SJCRH30 (cell line): ENCODE measurements at places on chromosomes 6 and 20.

DNA sequence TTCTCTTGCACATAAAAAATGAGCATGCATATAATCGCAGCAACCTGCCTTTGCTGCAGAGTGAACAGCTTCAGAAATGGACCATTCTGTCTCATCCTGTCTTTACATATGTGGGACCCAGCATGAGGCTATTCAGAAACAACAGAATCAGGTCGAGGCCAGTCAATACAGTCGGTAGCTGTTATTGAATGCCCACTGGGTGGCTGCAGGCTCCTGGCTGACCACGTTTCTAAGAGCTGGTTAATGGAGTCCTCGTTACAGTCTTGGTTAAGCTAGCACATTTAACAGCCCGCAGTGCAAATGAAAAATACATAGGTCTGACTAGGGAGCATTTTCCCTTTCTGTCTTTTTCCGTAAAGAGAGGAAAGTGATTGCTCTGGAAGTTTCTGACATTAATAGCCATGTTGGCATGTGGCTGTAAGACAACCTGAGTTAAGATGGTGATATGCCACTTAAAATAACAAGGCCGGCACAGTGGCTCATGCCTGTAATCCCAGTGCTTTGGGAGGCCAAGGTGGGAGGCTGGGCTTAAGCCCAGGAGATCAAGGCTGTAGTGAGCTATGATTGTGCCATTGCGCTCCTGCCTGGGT is 75.0 kb downstream of the SHLD1 start:
- no peak for DNase-seq

GRCh38 chr6:122947355-122947754 is 48.7 kb upstream of the CLVS2 start:
- peak; percentile 6 for DNase-seq

DNA sequence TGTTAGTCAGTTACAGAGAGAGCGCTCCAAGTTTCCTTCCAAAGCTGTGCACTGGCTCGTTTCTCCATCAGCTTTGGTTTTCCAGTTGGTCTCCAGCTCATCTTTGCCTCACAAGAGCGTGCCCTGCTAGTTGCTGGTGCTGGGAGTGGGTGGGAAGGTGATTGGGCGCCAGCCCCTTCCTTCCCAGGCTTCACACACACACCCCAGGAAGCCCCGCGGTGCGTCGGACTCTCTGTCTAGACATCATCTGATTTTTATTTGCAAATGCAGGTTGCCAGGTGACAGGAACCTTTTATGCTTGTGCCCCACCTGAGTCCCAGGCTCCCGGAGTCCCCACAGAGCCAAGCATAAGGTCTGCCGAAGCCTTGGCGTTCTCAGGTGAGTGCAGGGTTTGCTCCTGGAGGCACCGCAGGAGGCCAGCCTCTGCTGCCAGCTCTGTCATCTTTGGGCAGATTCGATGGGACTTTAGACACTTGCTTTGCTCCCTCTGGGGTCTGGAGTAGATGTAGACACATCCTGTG is 7.1 kb downstream of the IRF4 start:
- DNase-seq, result no peak

DNA sequence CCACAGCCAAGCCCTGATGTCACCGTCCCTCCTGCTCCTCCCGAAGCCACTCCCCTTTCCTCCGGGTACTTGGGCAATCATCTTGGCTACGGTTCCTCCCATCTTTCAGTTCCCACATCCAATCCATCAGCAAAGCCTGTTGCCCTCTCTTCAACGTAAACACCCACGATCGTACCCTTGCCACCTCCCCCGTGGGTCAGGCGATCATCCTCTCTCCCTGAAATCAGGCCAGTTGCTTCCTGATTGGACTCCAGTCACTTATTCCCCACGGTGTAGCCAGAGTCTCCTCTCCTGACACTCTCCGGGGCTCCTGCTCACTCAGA is 44.5 kb downstream of the SULF2 start:
- no peak for DNase-seq

DNA sequence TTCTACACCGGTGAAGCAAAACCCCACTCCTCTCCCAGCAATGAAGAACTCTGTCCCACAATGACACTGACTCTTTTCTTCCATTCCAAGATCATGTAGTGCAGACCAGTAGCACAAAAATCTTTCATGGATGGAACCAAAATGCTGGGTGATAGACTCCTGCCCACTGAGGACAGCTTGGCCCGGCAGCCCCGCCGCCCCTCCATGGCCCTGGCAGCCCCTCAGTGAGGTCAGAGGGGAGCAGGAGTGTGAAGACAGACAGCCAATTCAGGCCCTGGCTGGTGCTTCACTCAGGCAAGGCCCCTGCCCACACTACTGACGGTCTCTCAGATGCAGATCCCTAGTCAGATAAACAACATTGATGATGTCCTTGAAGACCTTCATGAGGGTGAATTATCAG is 131.9 kb upstream of the SYNDIG1 start:
- no peak for DNase-seq
